DMS79 (cell line): ENCODE measurements at places on chromosomes 11 and 22.

DNA sequence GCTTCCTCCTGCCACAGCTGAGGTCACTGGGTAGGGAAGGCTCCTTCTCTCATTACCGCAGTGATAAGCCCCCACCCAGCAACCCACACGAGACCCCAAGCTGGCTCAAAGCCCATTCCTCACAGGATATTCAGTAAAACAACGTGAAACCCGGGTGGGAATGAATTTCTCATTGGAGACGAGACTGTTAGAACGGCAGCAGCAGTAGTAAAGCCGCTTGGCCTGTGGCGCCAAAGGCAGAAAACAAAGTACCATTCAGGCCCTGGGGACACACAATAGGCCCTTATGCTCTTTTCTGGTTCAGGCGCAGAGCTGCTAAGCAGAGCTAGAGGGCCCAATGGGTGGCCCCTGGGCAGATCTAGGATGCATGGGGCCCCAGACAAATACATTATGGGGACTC, 45.3 kb downstream of the PC start:
- no peak for DNase-seq

GRCh38 chr22:42414565-42415303, 17.5 kb downstream of the NFAM1 start:
- DNase-seq = no peak

- no peak for DNase-seq
Measured at GRCh38 chr22:30221121-30221992, 25.2 kb downstream of the LIF start.

DNA sequence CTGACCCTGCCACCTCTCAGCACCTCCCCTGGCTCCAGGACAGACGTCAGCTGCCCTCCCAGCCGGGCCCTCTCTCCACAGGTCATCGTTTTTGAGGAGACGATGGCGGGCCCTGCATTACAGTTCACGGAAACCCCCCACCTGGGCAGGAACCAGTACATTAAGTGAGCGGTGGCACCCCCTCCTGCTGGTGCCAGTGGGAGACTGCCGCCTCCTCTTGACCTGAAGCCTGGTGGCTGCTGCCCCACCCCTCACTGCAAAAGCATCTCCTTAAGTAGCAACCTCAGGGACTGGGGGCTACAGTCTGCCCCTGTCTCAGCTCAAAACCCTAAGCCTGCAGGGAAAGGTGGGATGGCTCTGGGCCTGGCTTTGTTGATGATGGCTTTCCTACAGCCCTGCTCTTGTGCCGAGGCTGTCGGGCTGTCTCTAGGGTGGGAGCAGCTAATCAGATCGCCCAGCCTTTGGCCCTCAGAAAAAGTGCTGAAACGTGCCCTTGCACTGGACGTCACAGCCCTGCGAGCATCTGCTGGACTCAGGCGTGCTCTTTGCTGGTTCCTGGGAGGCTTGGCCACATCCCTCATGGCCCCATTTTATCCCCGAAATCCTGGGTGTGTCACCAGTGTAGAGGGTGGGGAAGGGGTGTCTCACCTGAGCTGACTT, 37.0 kb downstream of the B3GAT1 start:
- no peak for DNase-seq

DNA sequence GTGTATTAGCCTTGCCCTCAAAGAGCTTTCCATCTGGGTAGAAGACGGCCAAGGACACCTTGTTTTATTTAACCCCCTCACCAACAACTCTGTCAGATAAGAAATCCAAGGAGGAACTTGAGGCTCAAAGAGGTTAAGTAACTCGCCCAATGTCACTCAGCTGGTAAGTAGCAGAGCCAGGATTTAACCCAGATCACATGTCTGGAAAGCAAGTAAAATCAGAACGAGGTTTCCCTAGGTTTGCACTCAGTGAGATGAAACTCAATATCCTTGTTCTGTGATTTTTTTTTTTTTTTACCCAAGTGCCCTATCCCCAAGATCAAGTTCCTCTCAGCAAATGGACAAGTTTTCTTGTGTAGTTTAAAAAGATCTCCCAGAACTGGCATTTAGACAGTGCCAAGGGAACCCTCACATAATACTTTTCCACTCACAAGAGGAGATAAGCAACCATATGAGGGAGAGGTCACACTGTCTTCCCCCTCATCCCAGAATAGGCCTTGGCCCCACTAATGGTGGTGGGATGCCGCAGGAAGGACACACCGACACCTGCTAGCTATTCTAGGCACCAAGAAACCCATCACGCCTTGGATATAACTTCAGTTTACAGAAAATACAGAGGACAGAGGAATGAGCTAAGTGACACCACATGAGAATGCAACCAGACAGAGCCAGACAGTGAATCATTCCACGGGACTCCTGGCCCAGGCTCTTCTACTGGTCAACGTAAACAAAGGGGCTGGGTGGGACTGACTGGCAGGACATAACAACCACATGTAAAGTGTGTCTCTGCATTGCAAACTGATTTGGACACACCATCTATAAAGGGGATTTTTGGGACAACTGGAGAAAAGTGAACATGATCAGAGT, 8.6 kb upstream of the ARAP1 start:
- no peak for DNase-seq

DNA sequence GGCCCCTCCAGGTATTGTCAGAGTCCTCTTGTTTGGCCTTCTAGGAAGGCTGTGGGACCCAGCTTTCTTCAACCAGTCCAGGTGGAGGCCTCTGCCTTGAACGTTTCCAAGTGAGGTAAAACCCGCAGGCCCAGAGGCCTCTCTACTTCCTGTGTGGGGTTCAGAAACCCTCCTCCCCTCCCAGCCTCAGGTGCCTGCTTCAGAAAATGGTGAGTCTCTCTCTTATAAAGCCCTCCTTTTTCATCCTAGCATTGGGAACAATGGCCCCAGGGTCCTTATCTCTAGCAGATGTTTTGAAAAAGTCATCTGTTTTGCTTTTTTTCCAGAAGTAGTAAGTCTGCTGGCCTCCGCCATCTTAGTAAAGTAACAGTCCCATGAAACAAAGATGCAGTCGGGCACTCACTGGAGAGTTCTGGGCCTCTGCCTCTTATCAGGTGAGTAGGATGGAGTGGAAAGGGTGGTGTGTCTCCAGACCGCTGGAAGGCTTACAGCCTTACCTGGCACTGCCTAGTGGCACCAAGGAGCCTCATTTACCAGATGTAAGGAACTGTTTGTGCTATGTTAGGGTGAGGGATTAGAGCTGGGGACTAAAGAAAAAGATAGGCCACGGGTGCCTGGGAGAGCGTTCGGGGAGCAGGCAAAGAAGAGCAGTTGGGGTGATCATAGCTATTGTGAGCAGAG, at the start of gene CD3E:
Gene CD3E, plus strand, starts transcription at position 163 of the 681 bp plus-strand sequence. Its CDS starts 223 bp downstream, at position 386.
- DNase-seq = no peak

DNA sequence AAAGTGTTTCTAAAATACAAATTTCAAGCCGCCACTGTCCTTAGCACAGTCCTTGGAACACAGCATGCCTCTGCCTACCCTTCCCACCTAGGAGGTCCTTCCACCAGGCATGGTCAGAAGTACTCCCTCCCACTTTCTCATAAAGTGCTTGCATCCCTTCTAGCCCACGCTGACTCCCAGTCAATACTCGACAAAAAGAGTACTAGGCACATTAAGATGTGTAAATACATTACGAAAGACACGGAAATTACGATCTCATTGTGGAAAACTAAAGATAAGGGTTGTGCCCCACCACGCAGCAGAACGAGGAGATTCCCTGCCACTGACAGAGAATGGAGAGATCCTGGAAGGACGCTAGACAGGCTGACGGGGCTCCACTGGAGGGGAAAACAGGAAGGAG, 13.5 kb downstream of the CHKA start:
- DNase-seq = no peak

DNA sequence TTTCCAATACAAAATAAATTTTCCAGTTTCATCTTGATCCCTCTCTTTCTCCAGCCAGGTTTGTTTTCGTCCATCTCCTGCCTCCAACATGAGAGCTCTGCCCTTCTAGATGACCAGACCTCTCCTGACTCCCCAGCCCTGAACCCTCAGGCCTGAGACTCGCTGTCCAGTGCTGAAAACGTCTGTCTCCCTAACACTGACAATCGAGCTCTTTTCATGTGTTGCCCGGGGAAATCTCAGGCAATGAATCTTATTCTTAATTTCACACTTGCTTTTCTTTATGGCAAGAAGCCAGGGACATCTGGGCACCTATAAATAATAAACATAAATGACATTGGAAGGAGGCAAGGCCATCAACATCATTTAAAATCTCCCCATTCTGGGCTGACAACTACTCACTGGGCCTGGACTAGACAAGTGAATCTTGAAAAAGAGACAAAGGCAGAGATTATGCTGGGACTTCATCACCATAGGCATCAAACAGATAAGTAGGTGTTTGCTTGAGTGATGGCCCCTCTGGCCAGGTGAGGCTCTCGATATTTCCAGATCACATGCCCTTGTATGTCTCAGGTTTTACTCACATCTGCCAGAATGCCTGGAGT, 274.5 kb upstream of the B3GAT1 start:
- no peak for DNase-seq

DNA sequence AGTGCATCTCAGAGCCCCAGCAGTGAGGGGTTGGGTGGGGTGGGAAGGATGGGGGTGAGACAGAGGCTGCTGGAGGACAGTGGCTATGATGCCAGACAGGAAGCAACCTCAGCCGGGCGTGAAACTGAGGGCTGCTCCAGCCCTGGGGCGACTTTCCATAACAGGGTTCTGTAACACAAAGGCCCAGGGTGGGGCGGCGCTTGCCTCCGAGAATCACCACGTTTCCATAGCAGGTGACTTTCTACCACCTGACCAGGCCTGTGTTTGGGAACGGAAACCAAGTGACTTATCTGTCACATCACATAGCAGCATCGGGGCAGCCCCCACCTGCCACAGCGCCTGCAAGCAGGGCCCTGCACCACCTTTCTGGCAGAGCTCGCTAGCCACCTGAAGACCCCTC, 85.8 kb downstream of the TRMU start:
- DNase-seq = no peak

GRCh38 chr11:72569966-72570892, 104.0 kb downstream of the PDE2A start:
- no peak for DNase-seq

DNA sequence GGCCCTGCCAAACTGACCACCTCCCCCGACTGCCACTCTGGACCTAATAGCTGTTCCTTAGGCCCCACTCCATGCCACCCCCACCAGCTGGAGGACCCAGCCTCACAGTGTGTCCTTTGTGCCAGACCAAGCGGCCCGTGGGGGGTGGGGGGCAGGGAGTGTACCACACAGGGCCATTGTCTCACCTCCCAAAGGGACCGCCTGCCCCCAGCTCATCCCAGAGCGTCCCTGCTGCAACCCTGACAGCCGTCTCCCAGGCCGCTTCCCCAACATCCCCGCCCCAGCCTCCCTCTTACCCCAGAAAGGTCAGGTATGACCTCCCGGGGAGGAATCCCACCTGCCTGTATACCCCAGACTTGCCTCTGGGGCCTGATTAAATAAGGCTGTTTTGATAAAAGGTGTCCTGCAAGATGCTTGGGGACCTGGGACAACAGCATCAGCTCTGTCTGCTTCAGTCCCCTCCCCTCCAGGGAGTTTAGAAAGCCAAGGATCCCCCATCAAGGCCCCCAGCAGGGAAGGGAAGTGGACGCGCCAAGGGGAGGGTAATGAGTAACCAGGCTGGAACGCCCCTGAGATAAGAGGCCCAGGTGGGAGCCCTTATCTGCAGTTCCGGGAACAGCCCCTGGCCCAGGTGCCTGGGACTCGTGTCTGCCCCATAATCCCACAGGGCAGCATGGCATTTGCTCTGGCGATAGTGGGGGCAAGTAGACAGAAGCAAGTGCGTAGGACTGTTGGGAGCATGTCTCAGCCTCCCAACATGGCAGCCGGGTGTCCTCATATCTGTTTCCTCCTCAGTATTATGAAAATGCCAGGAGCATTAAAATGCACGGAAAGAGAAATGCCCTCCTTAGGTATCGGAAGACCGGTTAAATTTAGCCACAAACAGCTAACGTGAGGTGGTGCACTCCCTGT, 9.0 kb downstream of the CDC42EP1 start:
- DNase-seq = no peak

DNA sequence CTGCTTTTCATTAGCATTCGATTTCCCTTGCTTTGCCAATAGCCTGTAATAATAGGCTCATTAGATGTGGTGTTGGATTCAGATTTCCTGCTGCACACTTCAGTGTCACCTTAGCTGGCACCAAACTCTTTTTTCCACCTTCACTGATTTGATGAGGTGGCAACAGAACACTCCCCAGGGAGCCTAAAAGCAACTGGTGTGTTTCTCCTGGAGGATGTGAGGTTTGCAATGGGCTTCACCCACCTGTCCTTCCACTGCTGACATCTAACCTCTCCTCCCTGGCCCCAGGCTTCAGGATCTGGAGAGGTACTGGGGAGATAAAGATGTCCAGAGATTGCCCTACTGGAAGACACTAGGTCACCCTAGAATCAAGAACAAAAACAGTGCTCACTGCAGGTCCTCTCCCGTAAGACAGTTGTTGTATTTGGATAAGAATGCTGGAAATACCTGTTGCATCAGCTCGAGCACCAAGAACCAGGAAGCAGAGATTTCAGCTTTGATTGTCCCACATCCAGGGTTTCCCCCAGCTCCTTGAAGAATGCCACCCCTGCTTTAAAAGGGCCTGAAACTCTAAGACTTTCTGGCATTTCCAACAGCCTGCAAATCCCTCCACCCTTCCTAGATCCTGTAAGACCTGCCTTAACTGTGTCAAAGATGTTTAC, 96.9 kb downstream of the SLC1A2 start:
- no peak for DNase-seq

GRCh38 chr11:102179371-102179770, 69.1 kb downstream of the YAP1 start:
- no peak for DNase-seq

GRCh38 chr11:16780698-16781550, 42.5 kb downstream of the C11orf58 start:
- DNase-seq = no peak

- DNase-seq = no peak
Measured at GRCh38 chr11:113189909-113190667, 124.3 kb upstream of the TTC12 start.

- DNase-seq = no peak
Measured at GRCh38 chr22:30803679-30804078, 109.0 kb downstream of the OSBP2 start.

DNA sequence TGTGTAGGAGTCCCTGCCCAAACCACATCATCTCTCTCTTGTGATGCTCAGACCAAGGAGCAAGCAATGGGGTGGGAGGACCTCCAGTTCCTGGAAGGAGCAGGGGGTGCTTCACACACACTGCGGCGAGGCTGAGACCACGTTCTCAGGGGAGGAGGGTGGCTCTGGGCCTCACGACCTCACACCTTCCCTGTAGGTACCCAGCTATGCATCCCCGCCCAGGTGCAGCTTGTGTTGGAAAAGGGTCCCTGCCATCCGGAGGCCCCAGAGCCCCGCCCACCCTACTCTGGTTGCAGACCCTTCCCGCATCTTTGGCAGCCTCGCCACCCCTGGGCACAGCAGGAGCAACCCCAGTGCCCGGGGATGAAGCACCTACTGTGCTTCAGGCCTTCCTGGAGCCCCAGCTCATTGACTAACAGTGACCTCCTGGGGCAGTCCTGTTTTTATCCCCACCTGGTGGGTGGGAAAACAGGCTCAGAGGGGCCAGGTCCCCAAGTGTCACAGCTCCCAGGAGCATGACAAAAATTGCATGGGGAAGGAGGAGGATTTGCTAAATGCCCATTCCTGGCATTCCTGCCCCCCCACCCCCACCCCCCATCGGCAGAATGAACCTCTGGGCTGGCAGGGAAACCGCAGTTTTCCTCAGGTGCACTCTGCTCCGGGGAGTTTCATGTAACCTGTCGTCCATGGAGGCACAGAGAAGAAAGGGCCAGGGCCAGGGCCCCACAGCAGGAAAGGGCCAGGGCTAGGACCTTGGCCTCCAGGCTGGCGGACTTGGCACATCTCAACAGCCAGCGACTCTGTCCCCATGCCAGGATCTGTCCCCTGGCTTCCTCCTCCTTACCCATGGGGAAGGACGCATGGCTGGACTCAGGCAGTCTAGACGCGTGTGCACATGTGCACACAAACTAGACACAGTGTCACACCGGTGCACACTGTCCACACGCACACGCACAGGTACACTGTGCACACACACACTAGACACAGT, 81.0 kb downstream of the IGLL1 start:
- no peak for DNase-seq
